Eye (tissue), 1 donor: ENCODE measurements at places on chromosomes 6 and 20.

DNA sequence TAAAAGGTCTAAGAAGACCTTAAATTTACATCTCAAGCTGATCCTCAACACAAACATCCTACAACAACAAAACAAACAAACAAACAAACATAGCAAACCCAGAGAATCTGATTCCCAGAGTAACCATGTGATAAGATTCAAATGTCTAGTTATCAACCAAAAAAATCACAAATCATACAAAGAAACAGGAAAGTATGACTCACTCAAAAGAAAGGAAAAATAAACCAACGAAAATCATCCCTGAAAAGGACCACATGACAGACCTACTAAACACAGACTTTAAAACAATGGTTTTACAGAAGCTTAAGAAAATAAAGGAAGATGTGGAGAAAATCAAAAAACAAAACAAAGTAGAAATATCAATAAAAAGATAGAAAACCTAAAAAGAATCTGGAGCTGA lies 18.1 kb downstream of the VNN1 start:
- DNase-seq = no peak

- DNase-seq = no peak
These were observed 80.5 kb upstream of the FRMD1 start for GRCh38 chr6:168159506-168159905.

DNA sequence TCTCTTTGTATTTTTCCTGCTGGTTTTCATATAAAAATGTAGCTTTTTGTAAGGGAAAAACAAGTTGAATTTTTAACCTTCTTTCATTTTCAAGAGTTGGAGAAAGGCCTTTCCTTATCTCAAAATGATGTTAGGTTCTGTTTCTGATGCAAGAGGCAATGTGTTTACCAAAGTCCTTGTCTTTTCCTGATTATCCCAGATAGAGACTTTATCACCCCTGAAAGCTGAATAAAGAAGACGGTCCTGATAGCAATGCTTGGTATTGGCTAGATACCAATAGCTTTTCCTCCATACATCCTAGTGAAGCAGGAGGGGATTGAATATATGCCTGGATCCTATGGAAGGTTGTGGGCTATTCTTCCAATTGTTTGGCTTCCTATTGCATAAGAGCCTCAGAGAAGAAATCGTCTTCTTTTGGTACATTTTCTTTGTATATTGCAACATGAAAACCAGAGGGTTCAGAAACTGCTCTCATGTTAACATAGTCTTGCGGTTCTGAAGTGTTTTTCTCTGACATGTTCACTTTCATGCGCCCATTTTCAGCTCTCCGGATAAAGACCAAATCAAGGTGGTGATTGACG lies 5.5 kb downstream of the PNLDC1 start:
- DNase-seq = no peak

DNA sequence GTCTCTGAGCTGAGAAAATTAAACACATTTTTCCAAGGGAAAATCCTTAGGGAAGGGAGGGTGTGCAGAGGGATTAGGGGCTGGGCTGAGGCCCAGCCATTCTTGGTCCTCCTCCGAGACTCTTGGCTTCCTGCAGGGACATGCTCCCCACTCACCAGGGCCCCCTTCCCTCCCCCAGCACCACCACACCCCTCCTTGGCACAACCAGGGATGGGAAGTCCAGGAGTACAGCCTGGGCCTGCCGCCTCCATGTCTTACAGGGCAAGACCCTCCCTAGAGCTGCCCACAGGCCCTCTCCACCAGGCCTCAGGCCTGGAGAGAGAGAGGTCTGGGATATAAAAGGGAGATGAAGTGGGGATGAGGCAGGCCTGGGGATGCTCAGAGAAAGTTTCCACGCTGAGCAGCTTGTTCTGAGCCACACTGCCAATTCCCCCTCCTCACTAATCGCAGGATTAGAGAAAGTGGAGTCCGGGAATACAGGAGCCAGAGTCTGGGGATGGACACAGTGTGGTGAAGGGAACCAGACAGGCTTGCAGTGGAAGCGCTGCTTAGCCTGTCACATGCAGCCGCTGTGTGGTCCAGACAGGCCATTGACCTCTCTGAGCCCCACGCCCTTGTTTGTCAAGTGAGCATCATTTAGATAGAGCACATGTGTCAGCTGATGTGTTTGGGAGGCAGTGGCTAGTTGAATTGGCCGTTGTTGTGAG lies 105.5 kb downstream of the MRPL14 start:
- DNase-seq = no peak

GRCh38 chr6:33923857-33924514 lies 120.2 kb upstream of the MLN start:
- DNase-seq = no peak

GRCh38 chr20:5770231-5770986 lies 20.2 kb downstream of the SHLD1 start:
- no peak for DNase-seq

- DNase-seq = peak; percentile 91
These were observed 55.2 kb upstream of the RREB1 start for GRCh38 chr6:7052443-7053011.

DNA sequence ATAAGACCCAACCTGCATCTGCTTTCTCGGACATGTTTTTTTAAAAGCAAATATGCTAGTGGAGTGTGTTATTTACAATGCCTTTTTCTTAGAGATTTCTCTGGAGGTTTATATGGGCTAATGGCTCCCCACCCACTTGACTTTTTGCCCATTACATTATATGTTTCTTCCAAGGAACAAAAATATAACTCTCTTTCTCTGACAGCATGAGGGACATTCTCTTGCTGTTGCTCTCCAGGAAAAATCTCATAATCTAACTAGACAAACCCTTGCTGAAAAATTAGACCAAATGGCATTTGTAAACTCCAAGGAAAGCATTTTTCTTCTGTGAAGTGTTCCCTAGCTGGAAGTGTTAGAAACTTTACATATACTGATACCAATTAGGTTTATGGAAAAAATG lies 213.7 kb downstream of the PRL start:
- no peak for DNase-seq

DNA sequence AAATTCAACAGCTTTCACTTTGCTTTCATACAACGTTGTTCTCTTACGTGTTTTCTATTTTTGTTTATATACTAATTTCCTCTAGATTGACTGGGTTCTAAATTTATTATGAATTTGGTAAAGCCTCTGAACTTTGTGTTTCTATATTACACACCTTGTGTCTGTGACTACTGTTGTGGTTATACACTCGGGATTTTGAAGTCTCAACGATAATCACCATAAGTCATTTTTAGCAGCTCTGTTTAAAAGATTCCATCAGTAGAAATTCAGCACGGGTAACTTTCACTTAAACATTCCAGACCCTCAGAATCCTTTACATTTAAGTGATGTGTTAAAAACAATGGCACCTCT lies 31.8 kb upstream of the HBS1L start:
- no peak for DNase-seq

- DNase-seq = no peak
These were observed 6.9 kb upstream of the RNF144B start for GRCh38 chr6:18380158-18380836.

DNA sequence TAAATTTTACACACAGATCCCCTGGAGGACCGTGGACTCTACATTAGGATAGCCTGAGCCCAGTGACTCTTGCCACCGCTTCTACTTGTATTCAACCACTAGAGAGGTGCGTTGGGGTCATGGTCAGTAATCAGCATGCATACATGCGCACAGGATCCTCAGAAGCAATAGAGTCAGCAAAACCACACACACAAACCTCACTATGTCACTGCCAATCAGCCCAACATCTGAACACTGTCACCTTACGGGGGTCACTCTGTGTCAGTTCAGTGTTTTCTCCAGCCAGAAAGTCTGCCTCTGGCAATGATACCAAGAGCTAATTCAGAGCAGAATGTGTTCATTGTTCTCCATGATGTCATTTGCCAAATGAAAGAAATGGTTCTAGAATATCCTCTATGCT lies 225.3 kb downstream of the KHDC1L start:
- peak; percentile 24 for DNase-seq

DNA sequence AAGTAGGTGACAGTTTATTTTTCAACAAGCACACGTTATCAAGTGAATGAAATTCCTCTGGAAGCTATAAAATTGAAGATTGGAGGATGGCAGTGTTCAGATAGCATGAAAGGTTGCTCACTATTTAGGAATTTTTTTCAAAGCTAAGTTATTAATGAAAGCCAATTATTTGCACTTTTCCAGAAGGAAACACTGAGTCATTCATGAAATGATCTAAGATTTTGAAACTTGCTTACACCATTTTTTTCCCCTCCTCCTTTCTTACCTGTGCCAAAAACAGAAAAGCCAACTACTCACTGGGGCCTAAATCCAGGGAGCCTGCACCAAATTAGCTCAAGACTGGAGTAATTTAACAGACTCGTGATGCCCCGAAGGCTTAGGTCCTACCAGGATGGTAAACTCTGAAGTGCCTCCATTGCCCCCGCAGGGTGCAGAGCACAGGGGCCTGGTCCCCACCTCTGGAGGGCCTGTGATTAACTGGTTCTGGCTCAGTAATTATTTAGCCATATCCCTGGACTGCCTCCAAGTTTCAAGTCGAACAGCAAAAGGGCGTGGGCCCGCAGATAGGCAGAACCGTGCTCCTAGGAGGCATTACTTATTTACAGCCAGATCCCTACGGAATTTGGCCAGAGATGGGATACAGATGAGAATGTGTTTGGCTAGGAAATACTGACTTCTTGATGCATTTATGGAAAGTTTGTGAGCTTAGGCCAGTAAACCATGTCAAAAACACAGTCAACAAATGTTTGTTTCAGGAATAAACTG lies 28.0 kb upstream of the ZNF217 start:
- peak; percentile 66 for DNase-seq

DNA sequence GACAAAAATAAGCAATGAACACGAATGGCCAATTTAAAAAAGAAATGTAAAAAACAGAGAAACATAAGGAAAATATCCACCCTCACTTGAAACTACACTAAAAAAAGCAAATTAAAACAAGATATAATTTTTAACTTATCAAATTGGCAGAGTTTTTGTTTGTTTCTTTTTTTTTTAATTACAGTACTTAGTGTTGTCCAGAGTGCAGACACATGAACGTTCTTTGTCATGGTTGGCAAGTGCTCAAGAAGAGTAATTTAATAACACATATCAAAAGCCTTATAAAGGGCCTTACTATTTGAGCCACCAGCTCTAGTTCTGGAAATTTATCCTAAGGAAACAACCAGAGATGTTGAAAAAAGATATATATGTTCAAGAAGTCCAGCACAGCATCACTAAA lies 142.3 kb downstream of the ATXN1 start:
- no peak for DNase-seq

DNA sequence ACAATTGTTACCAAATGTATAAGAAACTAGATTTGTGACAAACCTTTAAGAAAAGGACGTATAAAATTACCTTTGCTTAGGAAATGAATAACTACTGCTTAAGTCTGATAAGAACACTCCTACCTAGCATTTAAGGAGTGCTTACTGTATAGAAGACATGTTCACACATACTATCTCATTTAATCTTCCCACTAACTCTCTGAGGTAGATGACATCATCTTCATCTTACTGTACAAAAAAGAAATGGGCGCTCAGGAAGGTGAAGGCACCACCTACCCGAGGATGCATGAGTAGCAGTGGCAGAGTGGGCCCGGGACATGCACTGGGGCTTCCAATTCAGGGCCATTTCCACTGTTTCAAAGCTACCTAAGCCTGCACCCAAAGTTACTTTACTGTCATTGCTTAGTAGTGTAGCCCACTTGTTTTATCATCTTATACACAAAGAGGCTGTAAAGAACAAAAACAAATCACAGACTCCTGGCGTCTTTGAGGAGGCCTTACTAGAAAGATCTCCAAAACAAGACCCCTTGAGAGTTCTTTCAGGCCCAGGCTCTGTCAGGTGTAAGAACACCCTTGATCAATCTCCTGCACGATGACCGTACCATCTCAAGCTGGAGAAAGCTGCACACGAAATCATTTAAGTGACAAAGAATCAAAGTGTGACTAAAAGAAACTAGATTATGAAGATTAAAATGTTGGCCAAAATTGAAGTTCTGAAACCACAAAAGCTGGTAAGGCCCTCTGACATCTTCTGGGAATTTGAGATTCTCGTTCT lies 128.0 kb downstream of the INSM1 start:
- no peak for DNase-seq

GRCh38 chr6:113821445-113821844 lies 35.7 kb upstream of the MARCKS start:
- no peak for DNase-seq

DNA sequence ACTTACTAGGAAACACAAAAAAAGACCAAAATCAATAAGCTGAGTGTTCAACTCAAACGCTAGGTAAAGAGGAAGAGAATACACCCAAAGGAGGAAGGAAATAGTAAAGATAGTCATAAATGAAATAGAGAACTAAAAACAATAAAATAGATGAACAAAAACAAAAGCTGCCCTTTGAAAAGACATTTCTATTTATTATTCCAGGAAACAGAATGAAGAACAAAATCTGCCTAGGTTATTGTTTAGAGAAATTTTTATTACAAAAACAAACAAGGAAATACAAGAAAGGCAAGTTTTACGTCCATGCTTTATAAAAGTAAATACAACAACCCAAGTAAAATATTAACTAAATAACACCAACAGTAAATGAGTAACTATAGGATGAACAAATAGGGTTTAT lies 20.1 kb downstream of the HLA-DMB start:
- DNase-seq = no peak

- DNase-seq = peak; percentile 94
These were observed 21.4 kb upstream of the TRAM2 start for GRCh38 chr6:52598123-52598823.

DNA sequence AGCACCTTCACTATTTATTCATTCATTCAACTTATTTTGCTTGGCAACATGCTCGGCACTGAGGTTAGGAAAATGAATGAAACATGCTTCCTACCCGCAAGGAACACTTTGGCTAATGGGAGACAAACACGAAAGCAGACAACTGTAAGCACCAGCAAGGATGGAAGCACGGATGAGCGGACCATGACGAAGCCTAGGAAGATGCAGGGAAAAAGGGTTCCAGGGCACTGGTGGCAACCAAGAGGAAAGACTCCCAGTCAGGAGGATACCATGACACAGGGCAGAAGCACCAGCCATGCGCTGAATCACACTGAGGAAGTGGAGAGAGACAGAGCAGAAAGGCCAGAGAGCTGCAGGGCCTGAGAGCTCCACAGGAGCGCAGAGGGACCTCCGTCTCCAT lies 9.8 kb downstream of the PDE10A start:
- no peak for DNase-seq

- DNase-seq = no peak
These were observed 55.5 kb upstream of the SGK1 start for GRCh38 chr6:134373282-134373922.

- DNase-seq = no peak
These were observed 20.5 kb downstream of the SLC22A3 start for GRCh38 chr6:160368670-160369069.

GRCh38 chr6:19782588-19782987 lies 54.6 kb upstream of the ID4 start:
- no peak for DNase-seq

DNA sequence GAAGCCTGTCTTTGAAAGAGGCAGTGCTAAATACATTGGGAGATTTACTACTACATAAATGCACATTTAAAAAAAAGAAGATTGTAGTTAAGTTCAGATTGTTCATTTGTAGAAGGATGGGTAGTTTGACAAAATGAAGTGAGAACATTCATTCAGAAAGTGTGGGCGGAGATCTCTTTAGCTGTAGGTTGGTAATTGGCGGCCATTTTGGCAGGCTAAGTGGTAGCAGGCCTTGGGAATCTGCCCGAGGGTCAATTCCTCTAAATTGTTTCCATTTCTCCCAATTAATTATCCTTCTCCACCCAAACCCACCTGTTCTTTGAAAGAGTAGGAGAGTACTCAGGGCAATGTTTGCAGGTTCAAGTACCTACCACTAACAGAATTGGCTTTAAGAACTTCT lies 17.9 kb downstream of the SOX4 start:
- no peak for DNase-seq

- peak; percentile 80 for DNase-seq
These were observed 165.9 kb downstream of the SASH1 start for GRCh38 chr6:148508401-148509041.

GRCh38 chr20:39049684-39050554 lies 87.8 kb downstream of the DHX35 start:
- DNase-seq = peak; percentile 89
